ENCODE measurements at places on chromosomes 7 and 10.
A peak's percentile ranks its signal among the peaks of the same experiment; 100 is the strongest.

GRCh38 chr7:128878226-128879105, 15.8 kb downstream of the ATP6V1F start:
- no peak for DNase-seq

DNA sequence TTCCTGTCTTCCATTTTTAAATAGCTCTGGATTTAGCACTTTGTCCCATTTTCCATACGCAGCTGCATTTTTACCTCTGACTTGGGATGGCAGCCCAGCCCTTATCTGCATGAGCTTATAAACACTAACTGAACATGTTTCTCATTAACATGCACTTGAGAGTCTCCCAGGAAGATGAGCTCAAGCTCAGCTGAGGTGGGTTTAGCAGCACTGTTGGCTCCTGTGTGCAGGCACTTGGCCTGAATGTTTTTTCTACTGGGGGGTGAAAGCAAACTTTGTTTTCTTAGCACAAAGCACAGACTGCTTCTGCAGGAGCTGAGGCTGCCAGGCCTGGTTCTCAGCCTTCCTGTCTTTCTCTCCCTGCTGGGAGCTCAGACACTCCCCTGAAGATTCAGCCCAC, 1093.6 kb upstream of the AUTS2 start:
- DNase-seq, result peak; percentile 10

- DNase-seq, result no peak
Measured at GRCh38 chr10:71255808-71256660, 43.7 kb downstream of the UNC5B start.

DNA sequence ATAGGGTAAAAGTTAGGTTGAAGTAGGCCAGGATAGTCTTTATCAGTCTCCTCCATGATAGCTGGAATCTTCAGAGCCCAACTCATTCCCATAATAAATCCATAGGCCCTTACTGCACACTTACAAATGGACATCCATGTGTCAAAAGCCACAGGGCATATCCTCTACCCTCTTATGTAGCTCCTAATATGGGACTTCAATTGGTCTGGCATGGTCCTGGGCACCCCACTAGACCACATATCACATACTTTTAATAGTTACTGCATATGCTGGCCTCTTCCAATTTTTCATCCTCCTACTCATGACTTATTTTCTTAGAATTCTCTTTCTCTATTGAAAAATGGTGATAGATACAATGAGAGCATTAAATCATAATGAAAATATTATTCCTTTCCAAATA, 169.3 kb downstream of the MAGI2 start:
- DNase-seq, result no peak

DNA sequence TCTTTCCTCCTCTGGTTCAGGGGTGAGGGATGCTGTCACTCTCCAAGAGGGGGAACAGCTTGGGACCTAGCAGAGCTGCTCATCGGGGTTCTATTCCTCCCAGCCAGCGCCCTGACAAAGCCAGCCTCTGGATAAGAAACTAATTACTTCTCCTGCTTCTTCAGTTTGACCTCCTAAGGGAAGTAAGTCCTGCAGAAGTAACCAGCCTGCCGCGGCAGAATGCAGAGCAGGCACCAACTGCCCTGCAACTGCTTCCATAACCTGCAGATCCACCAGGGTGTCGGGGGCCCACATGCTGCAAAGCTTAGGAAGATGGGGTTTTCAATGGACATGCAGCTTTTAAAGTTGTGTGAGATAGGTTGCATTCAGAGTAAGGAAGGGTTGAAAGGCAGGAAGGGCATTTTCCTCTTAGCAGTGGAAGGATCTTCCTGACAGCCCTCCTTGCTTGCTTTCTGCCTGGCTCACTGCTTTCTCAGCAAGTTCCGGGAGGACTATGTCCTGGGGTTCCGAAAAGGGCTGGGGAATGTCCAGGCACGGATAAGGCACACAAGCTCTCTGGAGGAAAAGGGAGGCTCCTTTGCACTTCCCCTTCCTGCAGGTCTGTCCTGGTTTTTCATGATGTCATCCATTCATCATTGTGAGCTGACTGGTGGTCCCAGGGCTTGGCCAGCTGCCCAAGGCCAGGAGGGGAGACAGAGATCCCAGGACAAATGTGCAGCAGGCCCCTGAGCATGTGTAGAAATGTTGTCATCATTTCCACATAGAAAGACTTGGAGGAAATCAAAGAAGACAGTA, 24.3 kb upstream of the CALU start:
- DNase-seq, result no peak

- no peak for DNase-seq
Measured at GRCh38 chr7:95470452-95470851, 15.3 kb upstream of the ASB4 start.

GRCh38 chr10:490891-491571, 198.4 kb downstream of the DIP2C start:
- DNase-seq, result no peak

DNA sequence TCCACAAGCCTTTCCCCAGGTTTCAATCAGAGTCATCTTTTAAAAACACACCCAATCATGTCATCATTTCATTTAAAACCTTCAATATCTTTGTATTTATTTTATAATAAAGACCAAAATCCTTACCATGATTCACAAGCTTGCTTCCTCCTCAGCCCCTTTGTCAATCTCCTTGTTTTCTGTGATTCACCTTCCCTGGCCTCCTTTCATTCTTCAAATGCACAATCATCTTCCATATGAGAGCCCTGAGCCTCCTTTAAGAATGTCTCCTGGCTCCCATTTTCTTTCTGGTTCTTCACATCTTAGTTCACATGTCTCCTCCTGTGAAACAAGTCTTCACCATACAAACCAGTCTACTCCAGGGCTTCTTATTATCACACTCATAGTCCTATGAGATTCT, 904.0 kb downstream of the SORCS3 start:
- no peak for DNase-seq

DNA sequence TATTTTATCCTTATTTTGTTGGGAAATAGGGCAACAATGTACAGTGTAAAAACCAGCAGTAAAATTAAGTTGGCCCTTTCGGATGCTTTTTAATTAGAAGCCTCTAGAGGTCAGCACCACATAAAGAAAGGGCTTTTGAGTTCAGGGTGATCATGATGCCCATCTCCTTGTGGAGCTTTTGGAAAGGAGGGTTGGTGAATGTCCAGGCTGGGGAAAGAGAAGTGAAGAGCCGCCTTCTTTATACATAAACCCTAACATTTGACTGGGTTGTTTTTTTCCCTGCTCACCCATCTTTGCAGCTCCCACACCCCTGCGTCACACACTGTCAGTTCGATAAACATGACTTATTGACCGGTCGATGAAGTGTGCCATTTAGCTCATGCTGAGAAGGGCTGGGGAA, 29.8 kb downstream of the MTURN start:
- DNase-seq, result no peak

DNA sequence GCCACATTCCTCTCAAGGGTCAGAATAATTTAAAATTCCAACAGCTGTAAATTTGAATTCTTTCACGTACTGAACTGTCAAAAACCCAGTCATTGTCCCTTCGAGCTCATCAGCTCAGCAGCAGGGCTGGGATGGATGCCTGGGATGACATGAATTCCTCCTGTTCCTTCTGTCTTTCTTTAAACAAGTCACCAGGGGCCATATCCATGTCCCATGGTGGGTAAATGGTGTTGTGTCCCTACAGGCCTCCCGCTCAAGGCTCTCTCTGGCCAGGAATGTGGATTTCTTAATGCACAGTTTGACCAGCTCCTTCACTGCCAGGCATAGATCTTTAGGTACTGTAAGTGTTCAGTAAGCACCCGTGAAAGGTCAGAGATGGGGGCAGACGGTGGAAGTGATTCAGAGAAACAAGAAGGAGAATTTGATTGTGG, 13.8 kb upstream of the TECPR1 start:
- no peak for DNase-seq

GRCh38 chr10:132536241-132536876, 1.2 kb upstream of the INPP5A start:
- no peak for DNase-seq

GRCh38 chr7:115005953-115006352, 84.1 kb downstream of the MDFIC start:
- no peak for DNase-seq

GRCh38 chr7:138212314-138212713, 136.1 kb downstream of the AKR1D1 start:
- no peak for DNase-seq

DNA sequence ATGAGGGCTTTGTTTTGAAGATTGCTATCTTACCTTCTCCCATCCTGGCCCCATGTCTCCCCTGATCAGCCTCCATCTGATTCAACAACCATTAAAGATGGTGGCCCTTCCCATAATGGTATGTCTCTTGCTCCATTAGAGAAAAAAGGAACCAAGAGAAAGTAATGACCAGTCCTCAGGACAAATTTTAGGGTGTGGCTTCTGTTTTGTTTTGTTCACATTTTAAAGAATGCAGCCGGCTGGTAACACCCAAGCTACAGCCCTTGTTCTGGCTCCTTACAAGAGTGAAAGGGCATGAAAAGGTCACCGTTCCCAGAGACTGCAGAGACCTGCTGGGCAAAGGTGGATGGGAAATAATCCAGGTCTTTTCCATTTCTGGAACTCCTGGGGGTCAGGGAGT, 287.9 kb upstream of the NEBL start:
- DNase-seq, result no peak

- DNase-seq, result no peak
Measured at GRCh38 chr10:119250641-119251314, 43.4 kb downstream of the GRK5 start.

GRCh38 chr7:33072471-33072870, 9.9 kb upstream of the NT5C3A start:
- peak; percentile 81 for DNase-seq

DNA sequence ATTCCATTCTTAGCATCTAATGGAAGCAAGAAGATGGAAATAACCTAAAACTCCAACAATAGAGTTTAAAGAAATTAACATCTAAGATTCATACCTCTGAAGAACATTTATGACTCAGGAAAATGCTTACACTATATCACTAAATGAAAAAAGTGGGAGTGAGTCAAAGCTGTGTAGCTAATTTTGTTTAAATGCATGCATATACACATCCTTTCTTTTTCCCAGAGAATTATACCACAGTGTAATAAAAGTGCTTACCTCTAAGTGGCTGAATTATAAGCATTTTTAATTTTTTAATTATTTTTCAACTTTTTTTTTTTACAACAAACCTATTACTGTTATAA, 44.3 kb downstream of the CCDC71L start:
- no peak for DNase-seq

GRCh38 chr7:104836976-104837375, 177.0 kb upstream of the KMT2E start:
- DNase-seq, result no peak
